ENCODE measurements at places on chromosomes 3 and 15. TPM values are rescaled to one million over a fixed set of nuclear protein-coding genes. Genes with fewer than 3 reads are reported as not detected.

SPSB4 gene
- 0.32 TPM for total RNA-seq

DNA sequence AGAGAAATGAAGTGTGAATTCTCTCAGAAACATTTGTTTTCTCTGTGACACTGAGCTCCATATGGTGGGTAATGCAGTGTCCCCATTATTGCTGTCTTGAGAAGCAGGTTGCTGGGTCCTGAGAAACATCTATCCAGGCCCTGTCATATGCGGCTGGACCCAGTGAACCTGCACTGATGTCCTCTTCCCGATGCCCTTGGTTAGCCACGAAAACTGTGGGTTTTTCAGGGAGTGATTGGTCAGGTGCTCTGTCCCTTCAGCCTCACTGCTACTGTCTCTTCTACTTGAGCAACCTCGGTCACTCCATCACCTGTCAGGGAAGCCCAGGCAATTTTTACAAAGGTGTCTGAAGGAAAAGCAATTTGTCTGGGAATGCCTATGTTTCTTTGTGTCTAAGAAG is 77.0 kb downstream of the SLC7A14 start:
- DNase-seq, result no peak

DNA sequence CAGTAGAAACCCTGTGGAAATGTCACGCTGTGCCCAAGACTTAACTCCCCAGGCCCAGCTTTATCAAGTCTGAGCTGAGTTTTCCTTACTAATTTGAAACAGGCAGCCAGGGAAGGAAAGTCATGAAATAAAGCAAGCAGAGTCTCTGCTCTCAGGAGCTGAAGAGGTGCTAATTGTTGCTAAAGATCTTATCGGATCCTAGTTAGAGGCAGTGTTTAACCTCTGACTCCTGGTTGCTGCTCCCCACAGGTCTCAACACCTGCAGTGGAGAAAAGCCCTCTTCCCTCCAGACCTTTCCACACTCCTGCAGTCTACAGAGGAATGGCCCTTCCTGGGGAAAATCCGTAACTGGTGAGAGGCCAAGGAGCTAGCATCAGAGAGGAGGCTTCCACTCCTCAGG is 628.2 kb downstream of the NTRK3 start:
- DNase-seq, result no peak

GRCh38 chr3:172033396-172033795 is 6.0 kb upstream of the FNDC3B start:
- DNase-seq, result no peak

DNA sequence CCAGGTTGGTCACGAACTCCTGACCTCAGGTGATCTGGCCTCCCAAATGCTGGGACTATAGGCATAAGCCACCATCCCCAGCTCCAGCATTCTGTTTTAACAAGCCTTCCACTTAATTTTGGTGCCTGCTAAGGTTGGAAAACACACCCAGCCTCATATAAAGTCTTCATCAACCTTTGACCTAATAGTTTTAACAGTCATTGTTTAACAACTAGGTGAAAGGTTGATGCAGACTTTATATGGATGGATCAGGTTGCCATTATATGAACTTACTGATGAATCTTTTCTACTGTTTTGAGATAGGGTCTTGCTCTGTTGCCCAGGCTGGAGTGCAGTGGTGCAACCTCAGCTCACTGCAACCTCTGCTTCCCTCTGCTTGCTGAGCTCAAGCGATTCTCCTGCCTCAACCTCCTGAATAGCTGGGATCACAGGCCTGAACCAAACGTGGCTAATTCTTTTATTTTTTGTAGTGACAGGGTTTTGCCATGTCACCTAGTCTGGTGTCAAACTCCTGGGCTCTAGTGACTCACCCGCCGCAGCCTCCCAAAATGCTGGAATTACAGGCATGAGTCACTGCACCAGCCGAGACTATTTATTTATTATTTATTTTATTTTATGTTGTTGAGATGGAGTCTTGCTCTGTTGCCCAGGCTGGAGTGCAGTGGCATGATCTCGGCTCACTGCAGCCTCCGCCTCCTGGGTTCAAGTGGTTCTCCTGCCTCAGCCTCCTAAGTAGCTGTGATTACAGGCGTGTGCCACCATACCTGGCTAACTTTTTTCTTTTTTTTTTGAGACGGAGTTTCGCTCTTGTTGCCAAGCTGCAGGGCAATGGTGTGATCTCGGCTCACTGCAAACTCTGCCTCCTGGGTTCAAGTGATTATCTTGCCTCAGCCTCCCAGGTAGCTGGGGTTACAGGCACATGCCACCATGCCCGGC is 3.1 kb upstream of the RPAP1 start:
- DNase-seq, result no peak

FBXL2 gene
- 7.3 TPM for total RNA-seq

C3orf20 gene
- not detected for total RNA-seq

SCAANT1 gene
- not detected for total RNA-seq

DNA sequence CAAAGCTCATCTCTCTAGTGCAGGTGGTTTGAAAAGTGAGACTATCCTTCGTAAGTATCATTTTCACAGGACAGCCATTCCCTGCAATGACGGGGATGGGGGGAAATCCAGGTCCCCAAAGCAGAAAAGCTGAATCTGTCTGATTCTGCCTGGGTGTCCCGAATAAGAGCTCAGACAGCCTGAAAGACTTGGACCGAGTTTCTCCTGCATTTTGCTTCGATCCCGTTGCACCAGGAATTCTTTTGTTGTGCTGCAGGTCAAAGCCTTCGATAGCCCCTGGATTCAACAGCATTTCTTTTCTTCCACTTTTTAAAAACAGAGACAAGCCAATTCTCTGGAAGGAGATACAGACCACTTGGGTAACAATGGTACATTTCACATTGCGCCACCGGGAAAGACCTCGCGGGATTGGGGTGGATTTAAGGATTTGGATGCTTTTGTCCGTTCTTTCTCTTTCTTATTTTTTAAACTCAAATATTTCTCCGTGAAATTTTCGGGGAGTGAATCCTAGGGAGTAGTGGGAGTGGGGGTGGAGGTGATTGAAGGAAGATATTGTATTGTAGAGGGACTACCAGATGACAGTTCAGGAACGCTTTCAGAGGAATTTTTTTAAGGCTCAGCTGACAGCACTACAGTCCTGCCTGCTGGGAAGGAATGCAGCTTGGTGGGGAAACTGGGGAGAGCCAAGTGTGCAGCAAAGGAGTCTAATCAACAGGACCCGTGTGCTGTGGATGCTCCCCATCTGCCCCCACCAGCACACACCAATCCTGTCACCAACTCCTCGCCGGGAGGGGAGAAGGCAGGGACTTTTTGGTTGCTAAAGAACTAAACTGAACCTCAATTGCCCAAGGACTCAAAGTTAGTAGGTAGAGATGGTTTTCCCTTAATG is 2.6 kb downstream of the SLITRK3 start:
- no peak for DNase-seq

DNA sequence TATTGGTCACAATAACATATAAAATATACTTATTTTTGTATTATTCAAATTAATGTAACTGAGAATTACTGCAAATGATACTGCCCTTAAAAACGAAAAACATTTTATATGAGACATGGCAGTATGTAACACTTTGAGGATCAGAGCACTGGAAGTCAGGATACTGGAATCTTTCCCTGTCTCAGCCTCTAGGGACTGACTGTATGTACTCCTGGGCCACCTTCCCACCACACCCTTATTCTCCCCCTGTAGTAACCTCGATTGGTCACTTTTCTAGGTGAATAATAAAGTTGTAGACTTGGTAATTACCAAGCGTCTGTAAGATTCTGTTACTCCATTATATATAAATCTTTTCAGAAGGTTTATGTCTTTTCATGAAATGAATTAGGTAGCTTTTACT is 43.0 kb downstream of the LRRC49 start:
- no peak for DNase-seq

DNA sequence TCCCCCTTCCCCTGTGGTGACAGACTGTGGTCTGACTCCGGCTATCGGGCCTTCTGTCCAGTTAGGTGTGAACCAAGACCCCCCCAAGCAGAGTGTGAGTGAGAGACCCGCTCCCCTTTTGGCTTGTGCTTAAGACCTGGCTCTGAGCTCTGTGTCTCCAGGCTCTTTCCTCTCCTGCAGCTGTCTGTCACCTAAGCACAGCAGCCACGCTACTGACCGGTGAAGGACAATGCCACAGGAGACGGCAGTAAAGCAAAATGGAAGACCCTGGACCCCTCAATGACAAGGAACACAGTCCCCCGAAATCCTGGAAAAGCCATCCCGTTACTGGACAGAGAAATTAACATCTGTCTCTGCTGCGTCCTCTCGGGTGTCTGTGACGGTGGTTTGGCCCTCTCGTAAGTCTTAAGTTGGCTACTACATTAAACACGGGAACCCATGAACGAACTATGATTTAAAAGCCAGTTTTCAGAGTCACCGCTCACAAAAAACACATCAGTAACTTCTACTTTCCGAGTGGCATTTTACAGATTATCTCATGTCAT is 53.7 kb downstream of the CHSY1 start:
- DNase-seq, result no peak

DNA sequence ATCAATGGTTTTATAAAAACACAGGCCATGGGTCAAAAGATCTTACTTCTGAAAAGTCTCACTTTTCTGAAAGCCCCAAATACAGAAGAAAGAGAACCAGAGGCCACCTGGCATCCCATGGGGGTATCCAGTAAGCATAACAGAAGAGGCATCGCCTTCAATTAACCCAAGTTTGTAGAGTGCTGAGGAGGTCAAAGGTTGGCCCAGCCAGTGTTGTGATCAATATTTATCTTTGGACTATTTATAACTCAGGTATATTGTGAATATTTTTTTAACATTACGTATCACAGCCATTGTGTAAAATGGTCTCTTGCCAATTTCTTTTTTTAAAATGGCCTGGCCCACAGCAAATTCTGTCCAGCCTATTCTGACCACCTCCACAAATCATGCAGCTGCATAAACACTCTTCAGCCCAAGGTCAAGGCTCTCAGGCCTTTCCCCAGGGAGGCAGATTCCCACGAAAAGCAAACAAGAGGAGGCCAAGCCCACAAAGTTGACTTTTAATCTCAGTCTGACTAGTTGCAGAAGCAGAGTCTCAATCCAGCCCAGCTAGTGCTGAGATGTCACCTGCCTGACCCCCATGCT is 26.2 kb upstream of the SPTBN5 start:
- DNase-seq, result no peak

All from NCI-H460 (cell line).